Cerebellar cortex (tissue), 1 donor: ENCODE measurements at places on chromosomes 6 and 20.

DNA sequence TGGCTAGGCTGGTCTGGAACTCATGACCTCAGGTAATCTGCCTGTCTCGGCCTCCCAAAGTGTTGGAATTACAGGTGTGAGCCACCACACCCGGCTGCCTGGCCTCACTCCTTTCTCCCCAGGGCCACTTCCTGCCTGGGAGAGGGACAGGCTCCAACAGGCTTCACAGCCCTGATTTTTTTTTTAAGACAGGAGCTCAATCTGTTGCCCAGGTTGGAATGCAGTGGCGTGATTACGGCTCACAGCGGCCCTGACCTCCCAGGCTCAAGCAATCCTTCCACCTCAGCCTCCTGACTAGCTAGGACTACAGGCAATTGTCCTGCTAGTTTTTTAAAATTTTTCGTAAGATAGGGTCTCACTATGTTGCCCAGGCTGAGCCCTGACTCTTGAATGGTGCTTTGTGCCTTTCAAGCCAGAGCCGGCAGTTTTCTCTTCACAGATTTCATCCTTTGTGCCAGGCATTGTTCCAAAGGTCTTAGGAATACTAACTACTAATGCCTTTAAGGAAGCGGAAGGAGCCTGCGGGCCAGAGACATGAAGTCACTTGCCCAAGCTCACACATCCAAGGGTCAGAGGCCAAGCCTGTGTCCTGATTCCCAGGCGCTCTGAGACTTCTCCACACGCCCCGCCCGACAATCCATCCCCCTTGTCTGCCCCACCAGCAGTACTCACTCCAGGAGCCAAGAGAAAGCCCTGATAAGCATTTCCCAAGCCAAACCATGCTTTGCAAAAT, 19.2 kb downstream of the CAPN11 start:
- no peak for DNase-seq

GRCh38 chr20:43541214-43541613, 17.6 kb upstream of the SGK2 start:
- no peak for DNase-seq

GRCh38 chr6:150055131-150055530, 13.8 kb downstream of the ULBP3 start:
- no peak for DNase-seq

- DNase-seq: no peak
Observed at GRCh38 chr20:57570145-57570850, 9.4 kb downstream of the PCK1 start.

DNA sequence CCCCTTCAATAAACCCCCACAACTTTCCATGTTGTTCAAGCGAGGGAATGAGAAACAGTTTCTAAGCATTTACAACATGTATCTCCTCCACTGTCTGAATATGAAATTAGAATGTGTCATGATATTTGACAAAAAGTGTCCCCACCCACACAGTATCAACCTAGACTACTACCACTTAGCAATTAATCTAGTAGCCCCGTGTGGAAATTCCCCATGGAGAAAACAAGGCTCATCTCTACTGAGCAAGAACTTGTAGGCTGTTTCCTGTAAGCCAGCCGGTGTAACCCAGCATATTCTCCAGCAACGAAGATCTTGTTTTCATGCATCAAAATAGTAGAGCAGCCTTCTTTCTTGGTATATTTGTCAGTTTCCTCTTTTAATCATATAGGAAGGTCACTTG, 115.0 kb downstream of the IRF4 start:
- DNase-seq: no peak

DNA sequence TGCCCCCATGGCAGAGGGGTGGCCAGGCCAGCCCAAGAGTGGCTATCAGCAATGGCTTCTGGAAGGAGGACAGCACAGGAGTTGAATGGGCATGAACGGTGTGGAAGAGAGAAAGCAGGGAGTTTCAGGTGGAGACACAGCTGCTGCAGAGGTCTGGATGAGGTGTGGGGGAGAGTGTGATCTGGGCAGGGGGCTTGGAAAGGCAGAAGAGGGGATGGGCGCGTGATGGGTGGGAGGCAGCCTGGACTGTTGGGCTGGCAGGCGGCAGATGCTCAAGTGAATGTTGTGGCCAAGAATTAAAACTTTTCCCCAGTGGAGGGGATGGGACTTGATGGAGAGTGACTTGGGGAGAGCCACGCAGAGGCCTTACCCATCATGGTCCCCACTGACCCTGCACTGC, 46.5 kb downstream of the TOX2 start:
- no peak for DNase-seq

DNA sequence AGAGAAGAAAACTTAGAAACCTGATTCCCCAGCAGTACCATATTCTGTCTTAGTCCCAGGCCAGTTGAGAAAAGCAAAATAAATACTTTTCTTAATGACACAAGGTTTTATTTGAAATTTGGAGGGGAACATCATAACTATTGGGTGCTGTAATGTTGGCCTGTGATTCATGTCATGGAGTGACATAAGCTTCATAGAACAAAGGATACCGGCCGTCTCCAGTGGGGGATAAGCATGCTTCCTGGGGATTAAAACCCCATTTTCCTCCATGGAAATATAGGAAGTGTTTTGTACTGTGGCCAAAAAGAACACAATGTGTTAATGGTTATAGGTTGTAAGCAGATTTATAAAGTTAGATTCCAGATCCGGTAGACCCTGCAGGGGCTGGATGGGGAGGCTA, 18.0 kb downstream of the MTHFD1L start:
- DNase-seq: no peak

GRCh38 chr20:41228858-41229257, 88.7 kb downstream of the ZHX3 start:
- no peak for DNase-seq

GRCh38 chr6:137076277-137077068, 31.7 kb upstream of the IL20RA start:
- DNase-seq: peak; percentile 55

GRCh38 chr6:127291495-127291894, 24.8 kb downstream of the RNF146 start:
- DNase-seq: no peak

- no peak for DNase-seq
Observed at GRCh38 chr6:25010902-25011625, 75.3 kb upstream of the RIPOR2 start.

DNA sequence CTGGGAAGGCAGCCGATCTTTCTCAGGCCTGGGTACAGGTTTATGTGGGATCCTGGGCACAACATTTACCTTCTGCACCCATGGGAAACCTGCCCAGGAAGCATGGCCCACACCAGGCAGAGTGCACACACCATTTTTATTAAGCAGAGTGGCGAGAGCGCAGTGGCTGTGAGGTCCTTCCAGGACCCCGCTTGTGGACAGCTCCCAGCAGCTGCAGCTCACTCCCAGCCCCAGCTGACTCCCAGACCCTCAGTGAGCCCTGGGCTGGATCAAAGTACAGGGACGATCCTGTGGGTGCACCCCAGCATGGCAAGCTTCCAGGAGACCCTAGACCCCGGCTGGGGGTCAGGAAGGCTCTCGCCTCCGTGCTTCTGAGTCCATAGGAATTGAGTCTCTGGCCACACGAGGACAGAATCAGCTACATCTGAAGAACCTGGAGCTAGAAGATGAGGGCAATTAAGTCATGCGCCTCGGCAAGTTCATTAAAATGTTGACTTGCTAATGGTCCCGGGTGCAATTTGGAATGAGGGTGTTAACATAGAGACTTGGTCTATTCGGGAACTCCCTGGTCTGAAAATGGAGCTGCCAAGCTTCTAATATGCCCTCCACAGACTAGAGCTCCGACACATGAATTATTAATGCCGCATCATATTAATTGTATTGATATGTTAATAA, 65.4 kb upstream of the SLCO4A1 start:
- DNase-seq: no peak

DNA sequence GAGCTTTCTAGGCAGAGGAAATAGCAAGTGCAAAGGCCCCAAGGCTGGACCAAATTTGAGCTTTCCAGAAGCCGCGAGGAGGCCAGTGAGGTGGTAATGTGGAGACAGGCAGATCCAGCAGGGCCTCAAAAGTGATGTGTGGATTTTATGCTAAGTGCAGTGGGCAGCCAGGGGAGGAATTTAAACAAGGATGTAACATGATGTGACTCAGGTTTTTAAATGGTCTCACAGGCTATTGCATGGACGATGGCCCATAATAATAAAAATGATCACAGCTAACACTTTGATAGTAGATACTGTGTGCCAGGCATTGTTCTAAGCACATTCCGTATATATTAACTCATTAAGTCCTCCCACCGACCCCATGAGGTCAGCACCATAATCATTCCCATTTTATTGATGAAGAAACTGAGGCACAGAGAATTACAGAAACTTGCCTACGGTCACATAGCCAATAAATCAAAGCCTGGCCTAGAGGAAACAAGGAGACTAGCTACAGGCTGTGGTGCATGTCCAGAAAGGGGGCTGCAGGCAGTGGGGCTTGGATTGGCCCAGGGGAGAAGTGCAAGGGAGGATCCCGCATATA, 18.0 kb upstream of the PREX1 start:
- DNase-seq: no peak

- no peak for DNase-seq
Observed at GRCh38 chr6:42368181-42368580, 83.5 kb downstream of the TRERF1 start.

DNA sequence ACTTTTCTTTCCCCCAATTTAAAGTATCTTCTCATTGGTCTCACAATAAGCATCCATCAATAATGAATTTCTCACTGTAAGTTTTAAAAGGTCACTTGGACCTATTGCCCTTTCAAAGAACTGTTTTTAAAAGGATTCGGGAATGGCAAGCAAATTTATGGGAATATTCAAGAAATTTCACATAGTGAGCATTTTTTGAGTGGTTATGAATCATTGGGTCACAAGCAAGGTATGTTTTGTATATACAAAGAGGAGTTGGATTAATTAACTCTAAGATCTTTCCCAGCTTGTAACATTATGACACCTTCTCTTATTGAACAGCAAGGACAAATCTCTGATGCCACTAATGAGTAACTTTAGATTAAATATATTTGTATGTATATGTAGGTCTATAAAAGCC, 165.0 kb downstream of the MOXD1 start:
- no peak for DNase-seq

- no peak for DNase-seq
Observed at GRCh38 chr6:4167833-4168232, 32.5 kb upstream of the ECI2 start.

DNA sequence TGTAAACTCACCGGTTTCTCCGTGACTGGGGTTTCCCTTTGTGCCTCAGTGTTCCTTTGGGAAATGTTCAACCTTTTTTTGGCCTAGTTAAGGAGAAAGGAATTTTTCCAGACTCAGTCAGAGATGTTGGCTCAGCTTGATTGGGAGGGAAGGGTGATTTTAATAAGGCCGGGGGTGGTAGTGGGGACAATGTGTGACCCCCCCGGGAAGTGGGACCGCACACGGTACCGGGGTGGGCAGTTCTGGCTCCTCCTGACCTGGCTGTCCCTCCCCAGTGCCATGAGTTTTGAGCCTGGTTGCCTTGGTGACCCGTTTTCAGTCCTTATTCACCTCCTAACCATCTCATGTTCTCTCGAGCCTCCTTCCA, 132.7 kb downstream of the SNX5 start:
- no peak for DNase-seq

- DNase-seq: no peak
Observed at GRCh38 chr20:1555952-1556351, 1.6 kb downstream of the SIRPD start.

- DNase-seq: peak; percentile 29
Observed at GRCh38 chr6:127100510-127101140, 17.8 kb upstream of the RSPO3 start.

DNA sequence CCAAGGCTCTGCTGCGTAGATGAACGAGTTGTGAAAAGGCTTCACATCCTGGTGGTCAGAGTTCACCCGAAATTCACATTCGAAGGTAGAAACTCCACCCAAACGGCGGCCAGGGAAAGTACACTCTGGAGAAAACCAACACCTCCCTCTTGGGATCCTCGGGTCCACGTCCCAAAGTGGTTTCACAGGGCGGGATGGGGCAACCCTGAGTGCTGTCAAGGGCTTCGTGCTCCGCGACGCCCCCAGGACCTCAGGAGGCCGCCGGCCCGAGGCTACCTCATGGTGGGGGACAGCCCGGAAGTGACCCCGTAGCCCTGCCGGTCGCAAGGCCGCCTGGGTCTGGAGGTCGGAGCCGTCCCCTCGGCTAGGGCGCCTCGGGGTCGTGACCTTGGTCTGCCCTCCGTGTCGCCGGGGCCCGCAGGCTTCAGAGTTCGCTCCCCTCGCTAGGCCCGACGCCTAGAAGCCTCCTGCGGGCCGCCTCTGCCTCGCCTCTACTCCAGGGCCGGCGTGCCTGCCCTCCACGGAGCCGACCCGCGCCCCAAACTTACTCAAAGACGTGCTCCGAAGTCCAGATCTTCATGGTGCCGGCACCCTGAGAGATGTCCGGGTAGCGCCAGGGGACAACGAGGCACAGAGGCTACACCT, at the start of gene PRELID3B:
Gene PRELID3B (minus strand): TSS at position 636 of the 645 bp plus-strand sequence. CDS start 56 bp downstream, at position 580.
- no peak for DNase-seq

GRCh38 chr6:140043357-140043756, 668.9 kb upstream of the CITED2 start:
- no peak for DNase-seq

GRCh38 chr6:148516617-148517016, 174.0 kb downstream of the SASH1 start:
- no peak for DNase-seq

GRCh38 chr20:42252116-42252515, 633.9 kb upstream of the CHD6 start:
- DNase-seq: no peak

DNA sequence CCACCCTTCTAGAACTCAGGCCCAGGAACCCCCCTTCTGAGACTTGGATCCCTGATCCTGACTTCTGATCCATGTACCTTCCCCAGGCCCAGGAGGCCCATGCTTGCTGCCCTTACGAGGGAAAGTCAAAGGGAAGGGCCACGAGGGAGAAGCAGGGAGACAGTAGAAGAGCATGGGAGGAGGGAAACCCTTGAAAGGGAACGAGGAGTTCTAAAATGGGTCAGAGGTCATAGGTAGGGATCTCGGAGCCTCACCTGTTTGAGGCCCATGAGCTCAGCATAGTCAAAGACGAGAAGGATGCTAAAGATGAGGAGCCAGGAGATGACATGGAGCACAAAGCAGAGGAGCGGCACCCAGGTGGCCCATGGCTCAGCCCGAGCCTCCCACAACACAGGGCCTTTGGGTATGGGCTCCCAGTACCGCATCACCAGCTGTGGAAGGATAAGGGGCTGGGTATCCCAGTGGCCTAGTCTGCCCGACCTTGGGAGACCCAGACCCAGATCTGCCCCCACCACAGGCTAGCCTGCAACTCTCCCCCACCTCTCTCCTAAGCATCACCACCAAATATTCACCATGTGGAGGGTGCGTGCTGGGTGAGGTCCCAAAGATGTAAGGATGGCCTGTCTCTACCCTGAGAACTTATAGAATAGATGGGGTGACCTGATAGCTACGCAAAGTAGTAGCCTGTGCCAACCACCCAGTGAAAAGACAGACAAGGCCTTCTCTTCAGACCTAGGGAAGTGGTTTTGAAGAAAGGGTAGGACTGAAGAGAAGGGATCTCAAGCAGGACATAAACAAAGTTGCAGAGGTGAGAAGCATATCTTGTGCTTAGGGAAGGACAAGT, 1.5 kb downstream of the NRM start:
- no peak for DNase-seq

DNA sequence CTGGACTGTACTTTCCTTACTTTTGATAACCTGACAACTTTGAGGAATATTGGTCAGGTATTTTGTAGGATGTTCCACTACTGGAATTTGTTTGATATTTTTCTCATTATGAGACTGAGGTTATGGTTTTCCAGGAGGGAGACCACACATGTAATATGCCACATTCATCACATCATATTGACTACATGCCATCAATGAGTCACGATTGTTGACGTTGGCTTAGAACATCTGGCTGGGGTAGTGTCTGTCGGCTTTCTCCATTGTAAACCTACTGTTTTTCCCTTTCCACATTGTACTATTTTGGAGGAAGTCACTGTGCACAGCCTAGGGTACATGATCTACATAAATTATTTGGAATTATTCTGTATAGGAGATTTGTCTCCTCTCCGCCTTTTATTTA, 1.4 kb upstream of the STX11 start:
- DNase-seq: no peak
